Upper lobe of right lung (tissue), 1 donor: ENCODE measurements at places on chromosomes 11 and 22. TPM values are rescaled to one million over a fixed set of nuclear protein-coding genes. Genes with fewer than 3 reads are reported as not detected.

Gene SLC17A6
- total RNA-seq = not detected

Gene KDM4D
- total RNA-seq = 0.52 TPM

Gene OOSP2
- total RNA-seq = not detected

Gene USP2
- 3.0 TPM for total RNA-seq
